Heart left ventricle (tissue), 16 donors: ENCODE measurements at places on chromosomes 12 and 14. TPM values are rescaled to one million over a fixed set of nuclear protein-coding genes. Genes with fewer than 3 reads are reported as not detected.

DNA sequence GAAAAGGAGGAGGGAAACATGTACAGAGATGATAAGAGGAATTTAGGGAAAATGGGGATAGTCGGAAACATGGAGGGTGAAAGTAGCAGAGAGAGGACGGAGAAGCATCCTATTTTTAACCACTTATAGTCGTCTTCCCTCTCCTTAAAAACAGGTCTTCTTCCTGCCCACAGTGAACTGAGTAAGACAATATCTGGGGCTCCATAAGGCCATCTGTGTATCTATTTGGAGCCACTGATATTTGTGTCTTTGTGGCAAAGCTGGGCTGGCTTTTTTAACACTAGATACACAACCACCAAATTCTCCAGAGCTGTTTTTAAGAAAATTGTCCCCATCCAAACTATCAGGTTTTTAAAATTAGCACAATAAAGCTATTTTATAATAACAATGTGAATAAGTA is 109.5 kb upstream of the RAP1B start:
- no peaks in the 10 kb centered on the region for H3K27me3 ChIP-seq
- no peak overlapping the region for H3K27ac ChIP-seq

DNA sequence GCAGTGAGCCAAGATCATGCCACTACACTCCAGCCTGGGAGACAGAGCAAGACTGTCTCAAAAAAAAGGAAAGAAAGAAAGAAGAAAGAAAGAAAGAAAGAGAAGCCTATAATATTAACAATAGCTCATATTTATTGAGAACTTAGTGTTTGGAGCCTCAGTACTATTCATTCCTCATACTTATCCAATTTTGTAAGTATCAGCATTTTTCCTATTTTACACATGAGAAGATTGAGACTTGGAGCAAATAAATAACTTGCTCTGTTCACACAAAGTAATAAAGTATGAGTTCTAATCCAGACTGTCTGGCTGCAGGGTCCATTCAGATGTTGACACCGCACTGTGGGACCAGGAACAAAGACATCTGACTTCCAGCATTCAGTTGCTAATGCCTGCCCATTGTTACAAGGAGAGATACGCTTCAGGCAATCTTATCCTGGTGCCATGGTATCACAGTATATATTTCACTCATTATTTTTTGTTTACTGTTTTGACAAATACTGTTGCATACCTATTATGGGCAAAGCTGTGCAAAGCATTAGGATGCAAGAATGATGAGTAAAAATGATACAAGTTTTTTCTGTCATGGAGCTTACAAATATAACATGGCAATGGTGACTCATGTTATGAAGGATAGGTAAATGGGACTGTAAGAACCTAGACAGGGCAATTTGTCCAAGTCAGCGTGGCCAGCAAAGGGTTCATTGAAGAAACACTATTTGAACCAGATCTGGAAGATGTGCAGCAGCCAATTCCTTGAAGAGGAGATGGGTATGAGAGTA is 21.4 kb upstream of the TMTC2 start:
- H3K27me3 ChIP-seq = no peaks in the 10 kb centered on the region
- H3K4me1 ChIP-seq = no peaks in the 10 kb centered on the region
- no peak overlapping the region for H3K4me3 ChIP-seq

- no peak overlapping the region for H3K4me3 ChIP-seq
- no peak for DNase-seq
- H3K27ac ChIP-seq = no peak overlapping the region
- H3K4me1 ChIP-seq = no peaks in the 10 kb centered on the region
These were observed 151.1 kb upstream of the HMGA2 start for GRCh38 chr12:65673156-65673690.

- peaks cover 14% of the 10 kb centered on the region for H3K4me1 ChIP-seq
- peak; percentile 31 for DNase-seq
- no peak overlapping the region for H3K4me3 ChIP-seq
- no peak overlapping the region for H3K27ac ChIP-seq
- H3K36me3 ChIP-seq = no peaks in the 10 kb centered on the region
These were observed 198.2 kb upstream of the CNOT2 start for GRCh38 chr12:70045036-70045435.

- no peak overlapping the region for H3K27ac ChIP-seq
- no peak overlapping the region for H3K4me3 ChIP-seq
- DNase-seq = no peak
- no peaks in the 10 kb centered on the region for H3K27me3 ChIP-seq
- no peaks in the 10 kb centered on the region for H3K4me1 ChIP-seq
- peaks cover 42% of the 10 kb centered on the region for H3K36me3 ChIP-seq
These were observed 135.8 kb downstream of the ITPR2 start for GRCh38 chr12:26697217-26697616.

DNA sequence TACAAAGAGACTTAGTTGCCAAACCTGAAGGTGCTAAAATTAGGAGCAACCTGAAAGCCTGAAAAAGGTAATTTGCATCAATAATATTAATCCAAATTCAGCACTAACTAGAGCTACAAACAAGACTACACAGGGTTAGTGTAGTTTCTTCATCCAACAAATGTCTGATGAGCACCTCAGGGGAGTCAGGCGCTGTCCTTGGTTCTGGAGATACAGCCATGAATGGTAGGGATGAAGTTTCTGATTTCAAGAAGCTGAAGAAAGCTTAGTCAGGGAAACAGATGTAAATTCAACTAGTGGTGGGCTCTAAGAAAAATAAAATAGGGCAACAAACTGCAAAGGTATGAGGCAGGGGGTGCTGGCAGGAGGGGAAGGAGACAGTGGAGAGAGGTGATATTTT is 266.3 kb downstream of the GLT1D1 start:
- DNase-seq = no peak
- no peak overlapping the region for H3K4me3 ChIP-seq
- peaks cover 4% of the 10 kb centered on the region for H3K27me3 ChIP-seq
- H3K4me1 ChIP-seq = no peaks in the 10 kb centered on the region
- H3K27ac ChIP-seq = no peak overlapping the region

DNA sequence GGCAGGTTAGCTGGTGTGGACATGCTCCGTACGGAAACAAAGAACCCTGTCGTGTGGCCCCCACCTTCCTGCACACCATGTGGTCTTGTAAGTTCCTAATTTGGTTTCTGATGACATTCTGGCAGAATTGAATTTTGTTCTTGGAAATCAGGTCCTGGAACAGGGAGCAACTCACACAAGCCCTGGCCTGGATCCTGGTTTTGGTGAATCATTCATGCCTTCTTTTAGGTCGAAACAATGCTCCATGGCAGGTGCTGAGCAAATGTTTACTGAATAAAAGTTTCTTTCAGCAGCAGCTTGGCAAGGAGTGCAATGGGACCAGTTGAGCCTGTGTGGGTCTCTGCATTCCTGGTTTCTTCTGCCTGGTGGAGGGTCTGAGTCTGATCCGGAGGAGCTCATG is 978.4 kb downstream of the BCL11B start:
- H3K27me3 ChIP-seq = no peaks in the 10 kb centered on the region
- no peak overlapping the region for H3K27ac ChIP-seq
- no peak for DNase-seq
- no peak overlapping the region for H3K4me3 ChIP-seq

DNA sequence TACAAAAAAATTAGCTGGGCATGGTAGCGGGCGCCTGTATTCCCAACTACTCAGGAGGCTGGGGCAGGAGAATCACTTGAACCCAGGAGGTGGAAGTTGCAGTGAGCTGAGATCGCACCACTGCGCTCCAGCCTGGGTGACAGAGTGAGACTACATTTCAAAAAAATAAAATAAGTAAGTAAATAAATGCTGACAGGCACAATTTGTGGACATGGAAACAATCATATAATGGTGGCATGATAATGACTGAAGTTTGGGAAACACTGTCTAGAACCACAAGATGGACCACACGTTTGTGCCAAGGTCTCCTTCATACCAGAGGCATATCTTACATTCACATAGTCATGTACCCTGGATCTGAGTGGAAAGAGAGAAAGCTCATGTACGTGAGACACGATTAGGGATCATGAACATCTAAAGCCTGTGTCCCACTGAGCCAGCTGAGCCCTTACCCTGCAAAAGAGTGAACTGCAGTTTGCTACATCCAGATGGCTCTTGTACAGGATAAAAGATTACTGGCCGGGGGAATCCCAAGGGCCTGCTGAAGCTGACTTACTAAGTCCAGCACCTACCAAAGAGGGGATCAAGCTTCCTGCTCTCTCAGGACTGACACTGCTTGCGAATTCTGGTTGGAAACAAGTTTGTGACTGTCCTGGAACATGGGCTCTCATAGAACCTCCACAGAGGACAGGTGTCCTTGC is 62.9 kb downstream of the TRAFD1 start:
- no peak for DNase-seq
- H3K27me3 ChIP-seq = no peaks in the 10 kb centered on the region
- no peak overlapping the region for H3K4me3 ChIP-seq
- H3K27ac ChIP-seq = no peak overlapping the region

DNA sequence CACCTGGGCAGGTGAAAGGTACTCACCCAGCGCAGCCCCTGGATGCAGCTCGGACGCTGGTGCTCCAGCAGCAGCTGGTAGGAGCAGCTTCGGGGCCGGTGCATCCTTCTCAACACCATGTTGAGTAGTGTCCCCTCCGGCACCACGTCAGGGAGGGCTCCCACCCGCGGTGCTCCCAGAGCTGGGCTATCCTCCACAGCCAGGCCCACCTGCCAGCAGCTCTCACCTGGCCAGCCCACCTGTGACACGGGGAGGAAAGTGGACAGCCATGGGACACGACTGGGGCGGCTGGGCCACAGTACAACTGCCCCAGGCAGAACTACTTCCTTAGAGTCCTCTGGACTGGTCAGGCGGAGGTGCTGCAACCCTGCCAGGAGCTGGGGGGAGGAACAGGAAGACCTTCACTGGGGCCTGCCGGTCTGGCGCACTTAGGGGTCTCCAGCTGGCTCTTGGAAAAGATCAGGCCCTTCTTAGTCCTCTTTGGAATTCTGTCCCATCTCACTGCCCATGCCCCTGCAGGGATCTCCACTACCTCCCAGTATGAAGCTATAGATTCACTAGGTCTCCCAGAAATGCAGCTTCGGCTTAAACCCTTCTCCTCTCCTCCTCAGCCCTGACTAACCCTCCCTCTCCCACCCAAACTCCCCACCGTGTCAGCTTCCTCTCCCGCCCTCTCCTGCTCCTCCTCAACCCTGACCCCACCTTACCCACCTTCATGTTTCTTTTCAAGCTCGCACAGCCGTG is 668 bp downstream of the RAPGEF3 start:
- H3K4me1 ChIP-seq = peaks cover 34% of the 10 kb centered on the region
- peak overlapping the region; percentile 81 for H3K27ac ChIP-seq
- H3K27me3 ChIP-seq = no peaks in the 10 kb centered on the region
- DNase-seq = peak; percentile 58
- H3K36me3 ChIP-seq = no peaks in the 10 kb centered on the region

DNA sequence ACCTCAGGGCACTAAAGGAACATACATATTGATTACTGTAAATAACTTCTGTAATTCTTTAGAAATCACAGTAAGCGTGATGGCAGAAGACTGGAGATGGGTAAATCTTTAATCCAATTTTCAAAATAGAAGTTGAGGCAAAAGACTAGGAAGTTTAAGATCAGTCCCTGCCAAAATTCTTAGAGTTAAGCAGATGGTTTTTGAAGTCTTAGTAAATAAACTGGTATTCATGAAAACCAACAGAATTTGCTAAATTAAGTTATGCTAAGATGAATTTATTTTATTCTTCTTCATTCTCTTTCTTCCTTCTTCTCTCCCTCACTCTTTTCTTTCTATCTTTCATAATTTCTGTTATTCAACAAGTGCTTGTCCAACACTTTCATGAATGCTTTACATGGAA is 98.4 kb upstream of the GARIN6 start:
- no peaks in the 10 kb centered on the region for H3K27me3 ChIP-seq
- no peaks in the 10 kb centered on the region for H3K4me1 ChIP-seq
- no peak overlapping the region for H3K4me3 ChIP-seq
- no peak for DNase-seq
- H3K36me3 ChIP-seq = no peaks in the 10 kb centered on the region
- no peak overlapping the region for H3K27ac ChIP-seq

GRCh38 chr14:61813096-61813606 is 50.9 kb downstream of the SNAPC1 start:
- H3K27ac ChIP-seq = no peak overlapping the region
- DNase-seq = no peak
- peak overlapping the region; percentile 56 for H3K4me3 ChIP-seq
- H3K36me3 ChIP-seq = no peaks in the 10 kb centered on the region
- H3K4me1 ChIP-seq = no peaks in the 10 kb centered on the region

- H3K27ac ChIP-seq = peak within 1 kb of the TSS; percentile 92
- DNase-seq = peak; percentile 97
- no peaks in the 10 kb centered on the region for H3K27me3 ChIP-seq
- no peaks in the 10 kb centered on the region for H3K36me3 ChIP-seq
- peaks cover 20% of the 10 kb centered on the region for H3K4me1 ChIP-seq
These were observed at the start of gene ITPR2 for GRCh38 chr12:26832822-26833742. ITPR2 (minus strand) TSS chr12:26833194; CDS start chr12:26832781, 413 bp downstream.

- H3K36me3 ChIP-seq = no peaks in the 10 kb centered on the region
- H3K4me1 ChIP-seq = peaks cover 58% of the 10 kb centered on the region
- H3K27me3 ChIP-seq = no peaks in the 10 kb centered on the region
- H3K27ac ChIP-seq = no peak overlapping the region
These were observed 82.7 kb downstream of the PPP2R5C start for GRCh38 chr14:101844219-101844618.

DNA sequence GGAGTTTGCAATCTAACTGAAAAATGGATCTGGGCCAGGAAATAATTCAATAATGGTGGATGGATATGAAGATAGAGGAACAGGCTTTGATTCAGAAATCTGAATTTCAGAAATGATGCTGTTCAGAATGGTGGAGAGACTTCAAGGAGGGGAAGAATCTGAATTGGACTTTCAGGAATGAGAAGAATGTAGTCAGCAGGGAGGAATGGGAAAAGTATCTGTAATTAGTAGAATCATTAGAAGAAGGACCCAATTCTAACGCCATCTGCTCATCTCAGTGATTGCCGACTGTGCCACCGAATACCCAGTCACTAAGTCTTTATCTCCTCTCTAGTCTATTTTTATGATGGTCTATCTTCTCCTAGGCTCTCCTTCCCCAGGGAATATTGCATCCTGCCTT is 363.2 kb downstream of the GALC start:
- no peak for DNase-seq
- H3K27ac ChIP-seq = no peak overlapping the region
- H3K4me1 ChIP-seq = no peaks in the 10 kb centered on the region
- H3K4me3 ChIP-seq = no peak overlapping the region
- H3K36me3 ChIP-seq = no peaks in the 10 kb centered on the region

GRCh38 chr14:103724116-103724515 is 8.5 kb downstream of the ZFYVE21 start:
- DNase-seq = peak; percentile 82
- H3K4me3 ChIP-seq = no peak overlapping the region
- H3K27ac ChIP-seq = no peak overlapping the region
- no peaks in the 10 kb centered on the region for H3K36me3 ChIP-seq
- H3K27me3 ChIP-seq = no peaks in the 10 kb centered on the region
- H3K4me1 ChIP-seq = peaks cover 2% of the 10 kb centered on the region

- no peak overlapping the region for H3K4me3 ChIP-seq
- H3K27ac ChIP-seq = no peak overlapping the region
- no peak for DNase-seq
- H3K36me3 ChIP-seq = no peaks in the 10 kb centered on the region
- no peaks in the 10 kb centered on the region for H3K27me3 ChIP-seq
These were observed 1.7 kb downstream of the HAL start for GRCh38 chr12:95994476-95994875.

GRCh38 chr14:64123241-64123822 is 170.8 kb downstream of the ESR2 start:
- H3K4me1 ChIP-seq = peaks cover 4% of the 10 kb centered on the region
- no peak overlapping the region for H3K27ac ChIP-seq
- no peak overlapping the region for H3K4me3 ChIP-seq
- H3K27me3 ChIP-seq = no peaks in the 10 kb centered on the region
- DNase-seq = no peak

Gene ANP32D
- not detected for polyA plus RNA-seq

Gene TBK1
- 13.0 TPM for polyA plus RNA-seq

Gene KRT79
- polyA plus RNA-seq = 0.24 TPM

Gene LRIG3
- 1.8 TPM for polyA plus RNA-seq

Gene CRIP2
- polyA plus RNA-seq = 829 TPM

Gene NDRG2
- 339 TPM for polyA plus RNA-seq

Gene MTA1
- polyA plus RNA-seq = 191 TPM

Gene HCAR2
- polyA plus RNA-seq = 0.11 TPM

Gene PMCH
- polyA plus RNA-seq = not detected

Gene STAT6
- 41.0 TPM for polyA plus RNA-seq

Gene FBLN5
- polyA plus RNA-seq = 26.0 TPM
